ENCODE measurements at places on chromosomes 4 and X. TPM values are rescaled to one million over a fixed set of nuclear protein-coding genes. Genes with fewer than 3 reads are reported as not detected.

- no peaks in the 10 kb centered on the region for H3K36me3 ChIP-seq
- H3K4me1 ChIP-seq: no peaks in the 10 kb centered on the region
- H3K27ac ChIP-seq: no peak overlapping the region
Measured at GRCh38 chrX:77597090-77597489, 149.9 kb downstream of the FGF16 start.

GRCh38 chrX:153766098-153766817 is 2.2 kb downstream of the PLXNB3 start:
- peak; percentile 49 for DNase-seq
- H3K27me3 ChIP-seq: no peaks in the 10 kb centered on the region
- H3K4me3 ChIP-seq: no peak overlapping the region
- H3K36me3 ChIP-seq: no peaks in the 10 kb centered on the region
- H3K27ac ChIP-seq: no peak overlapping the region
- no peaks in the 10 kb centered on the region for H3K4me1 ChIP-seq

DNA sequence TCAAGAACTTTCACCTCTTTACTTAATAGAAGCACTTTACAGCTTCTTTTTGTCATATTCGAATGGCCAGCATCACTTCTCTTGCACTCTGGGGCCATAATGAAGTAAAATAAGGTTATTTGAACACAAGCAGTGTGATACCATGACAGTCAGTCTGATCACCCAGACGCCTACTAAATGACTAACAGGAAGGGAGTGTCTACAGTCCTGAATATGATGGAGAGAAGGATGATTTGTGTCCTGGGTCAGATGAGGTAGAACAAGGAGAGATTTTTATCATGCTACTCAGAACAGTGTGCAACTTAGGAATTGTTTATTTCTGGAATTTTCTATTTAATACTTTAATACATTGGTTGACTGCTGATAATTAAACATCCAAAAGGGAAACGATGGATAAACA is 284.2 kb upstream of the F9 start:
- H3K27ac ChIP-seq: no peak overlapping the region
- H3K36me3 ChIP-seq: no peaks in the 10 kb centered on the region
- DNase-seq: no peak
- H3K27me3 ChIP-seq: no peaks in the 10 kb centered on the region
- no peaks in the 10 kb centered on the region for H3K4me1 ChIP-seq

DNA sequence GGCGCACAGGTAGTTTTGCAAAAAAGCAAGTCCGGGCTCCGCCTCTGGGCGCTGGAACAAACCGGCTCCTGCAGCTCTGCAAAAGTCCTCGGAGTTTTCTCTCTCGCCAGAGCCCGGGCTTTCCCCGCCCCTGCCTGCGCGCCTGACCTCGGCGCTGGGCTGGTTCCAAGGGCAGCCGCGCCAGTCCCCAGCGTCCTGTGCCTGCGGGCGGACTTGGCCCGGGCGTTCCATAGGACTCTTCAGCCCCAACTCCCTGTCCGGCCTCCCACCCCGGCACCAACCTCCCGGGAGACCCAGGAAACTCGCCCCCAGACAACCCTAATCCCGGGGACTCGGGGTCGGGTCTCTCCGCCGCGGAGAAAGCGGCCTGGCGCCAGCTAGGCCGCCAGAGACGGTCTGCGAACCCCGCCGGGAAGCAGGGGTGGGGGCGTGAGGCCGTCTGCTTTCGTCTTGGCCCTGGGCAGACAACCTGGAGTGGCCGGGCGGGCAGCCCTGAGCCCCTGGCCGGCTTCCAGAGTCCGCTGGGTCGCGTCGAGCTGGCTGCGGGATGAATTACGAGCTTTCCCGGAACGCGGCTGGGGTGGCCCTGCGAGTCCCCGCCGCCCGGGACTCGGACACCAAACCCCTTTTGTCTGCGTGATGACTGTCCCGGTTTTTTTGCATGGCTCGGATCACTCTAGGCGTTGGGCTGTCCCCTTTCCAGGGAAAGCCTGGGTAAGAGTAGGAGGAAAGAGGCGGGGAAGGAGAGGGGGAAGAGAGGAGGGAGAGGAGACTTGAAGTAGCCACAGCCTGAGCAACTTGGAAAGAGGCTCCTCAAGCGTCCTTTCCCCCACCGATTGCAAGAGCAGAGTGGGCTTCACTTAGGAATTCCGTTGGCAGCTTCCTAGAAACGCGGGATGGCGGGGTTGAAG is 916 bp downstream of the MXRA5 start:
- H3K27ac ChIP-seq: peak overlapping the region; percentile 23
- peaks cover 3% of the 10 kb centered on the region for H3K27me3 ChIP-seq
- peak overlapping the region; percentile 52 for H3K4me3 ChIP-seq
- H3K4me1 ChIP-seq: no peaks in the 10 kb centered on the region

DNA sequence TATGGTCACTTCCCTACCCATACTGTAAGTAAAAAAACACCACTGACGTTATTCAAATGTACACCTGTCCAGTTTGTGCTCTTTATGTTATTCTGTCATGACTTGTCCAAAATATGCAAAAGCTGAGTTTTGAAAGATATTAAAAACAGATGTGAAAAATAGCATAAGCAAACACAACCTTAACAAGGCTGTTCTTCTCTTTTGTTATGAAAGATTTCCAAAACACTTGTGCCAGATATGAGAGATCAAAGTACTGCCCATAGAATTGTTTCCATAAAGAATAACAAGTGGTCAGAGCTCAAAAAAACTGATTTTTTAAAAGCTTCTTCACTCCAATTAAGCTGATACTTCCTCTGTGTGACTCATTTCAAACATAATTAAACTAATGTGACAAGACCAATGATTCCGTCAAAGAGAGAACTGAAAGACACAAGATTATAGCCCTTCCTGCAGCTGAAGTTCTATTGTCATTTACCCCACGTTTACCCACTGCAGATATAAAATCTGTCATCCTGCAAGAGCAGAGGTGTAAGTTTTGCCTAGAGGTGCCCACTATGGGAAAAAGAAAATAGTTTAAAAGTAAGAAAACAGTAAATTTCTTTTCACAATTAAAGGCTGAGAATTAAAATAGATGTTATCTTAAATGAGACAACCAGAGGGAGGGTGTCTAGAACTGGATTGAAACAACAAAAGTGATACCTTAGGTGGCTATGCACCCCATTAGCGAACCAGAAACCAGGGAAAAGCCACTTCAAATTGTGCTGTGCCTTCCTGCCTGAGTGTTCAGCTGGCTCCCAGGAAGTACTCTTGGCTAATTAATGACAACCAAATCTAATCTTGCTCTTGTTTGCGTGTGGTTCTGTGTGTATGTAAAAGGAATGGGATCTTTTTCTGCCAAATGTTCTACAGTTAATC is 30.1 kb downstream of the RASSF6 start:
- no peaks in the 10 kb centered on the region for H3K36me3 ChIP-seq
- no peaks in the 10 kb centered on the region for H3K4me1 ChIP-seq
- no peak overlapping the region for H3K27ac ChIP-seq
- no peak overlapping the region for H3K4me3 ChIP-seq
- no peaks in the 10 kb centered on the region for H3K27me3 ChIP-seq
- DNase-seq: no peak

- no peak within 1 kb of the TSS for H3K27ac ChIP-seq
- H3K4me1 ChIP-seq: no peaks in the 10 kb centered on the region
- peaks cover 44% of the 10 kb centered on the region for H3K27me3 ChIP-seq
Measured at GRCh38 chrX:52867610-52868348, at the start of gene XAGE3. TSS of gene XAGE3 (minus strand) at chrX:52868083. CDS start at chrX:52867133, 950 bp downstream.

GRCh38 chr4:125781651-125782050 is 466.9 kb downstream of the FAT4 start:
- H3K4me1 ChIP-seq: no peaks in the 10 kb centered on the region
- DNase-seq: no peak
- no peaks in the 10 kb centered on the region for H3K36me3 ChIP-seq
- H3K4me3 ChIP-seq: no peak overlapping the region
- no peak overlapping the region for H3K27ac ChIP-seq

DNA sequence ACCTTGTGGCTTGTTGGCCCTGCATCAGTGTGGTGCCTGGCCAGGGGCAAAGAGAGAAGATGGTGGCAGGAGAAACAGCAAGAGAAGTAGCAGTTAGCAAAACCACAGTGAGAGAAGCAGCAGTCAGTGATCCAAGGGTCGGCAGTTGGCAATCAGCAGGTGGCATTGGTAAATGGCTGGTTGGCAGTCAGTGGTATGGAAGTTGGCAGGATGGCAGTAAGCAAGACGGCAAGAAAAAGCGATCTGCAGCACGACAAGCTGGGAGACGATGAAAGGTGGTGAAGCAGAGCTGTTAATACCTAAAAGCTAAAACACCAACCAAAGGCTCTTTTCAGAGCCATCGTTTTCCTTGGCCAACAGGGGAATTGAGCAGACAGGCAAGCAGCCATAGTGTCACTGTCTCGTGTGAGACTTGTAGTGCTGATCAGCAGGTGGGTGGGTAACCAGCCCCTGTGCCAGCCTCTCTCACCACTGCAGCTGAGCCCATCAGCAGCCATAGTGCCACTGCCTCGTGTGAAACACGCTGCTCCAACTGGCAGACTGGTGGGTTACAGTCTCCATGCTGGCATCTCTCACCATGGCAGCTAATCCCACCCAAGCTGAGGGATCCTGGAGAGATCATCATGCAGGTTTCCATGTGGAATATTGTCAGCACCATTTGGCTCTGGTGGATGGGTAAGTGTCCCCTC is 2078.4 kb downstream of the PCDH7 start:
- DNase-seq: no peak
- no peak overlapping the region for H3K4me3 ChIP-seq
- H3K4me1 ChIP-seq: no peaks in the 10 kb centered on the region
- H3K36me3 ChIP-seq: no peaks in the 10 kb centered on the region
- H3K27ac ChIP-seq: no peak overlapping the region
- H3K27me3 ChIP-seq: no peaks in the 10 kb centered on the region

- no peak overlapping the region for H3K4me3 ChIP-seq
- no peaks in the 10 kb centered on the region for H3K36me3 ChIP-seq
- H3K27ac ChIP-seq: no peak overlapping the region
Measured at GRCh38 chrX:9953396-9953795, 13.8 kb upstream of the CLDN34 start.

- DNase-seq: no peak
- no peak overlapping the region for H3K27ac ChIP-seq
- no peaks in the 10 kb centered on the region for H3K4me1 ChIP-seq
- H3K27me3 ChIP-seq: no peaks in the 10 kb centered on the region
- H3K4me3 ChIP-seq: no peak overlapping the region
Measured at GRCh38 chr4:110915301-110915700, 292.4 kb upstream of the PITX2 start.

GRCh38 chr4:152937336-152938236 is 1.5 kb downstream of the FHDC1 start:
- H3K36me3 ChIP-seq: no peaks in the 10 kb centered on the region
- H3K4me1 ChIP-seq: peaks cover 9% of the 10 kb centered on the region
- H3K4me3 ChIP-seq: peak overlapping the region; percentile 78
- DNase-seq: peak; percentile 76
- H3K27ac ChIP-seq: no peak overlapping the region

- H3K4me3 ChIP-seq: no peak overlapping the region
- DNase-seq: no peak
- no peaks in the 10 kb centered on the region for H3K4me1 ChIP-seq
- no peaks in the 10 kb centered on the region for H3K36me3 ChIP-seq
Measured at GRCh38 chrX:77276742-77277141, 170.4 kb upstream of the FGF16 start.

GRCh38 chrX:119391279-119391678 is 7.9 kb upstream of the SLC25A43 start:
- H3K4me3 ChIP-seq: no peak overlapping the region
- no peak for DNase-seq
- no peaks in the 10 kb centered on the region for H3K27me3 ChIP-seq
- no peak overlapping the region for H3K27ac ChIP-seq
- H3K4me1 ChIP-seq: no peaks in the 10 kb centered on the region

- H3K27ac ChIP-seq: no peak overlapping the region
- H3K27me3 ChIP-seq: no peaks in the 10 kb centered on the region
- no peak for DNase-seq
- H3K4me1 ChIP-seq: no peaks in the 10 kb centered on the region
Measured at GRCh38 chr4:71570492-71570891, 213.4 kb downstream of the GC start.

GRCh38 chr4:66266035-66266434 is 595.7 kb upstream of the EPHA5 start:
- H3K36me3 ChIP-seq: no peaks in the 10 kb centered on the region
- H3K4me3 ChIP-seq: no peak overlapping the region
- H3K27me3 ChIP-seq: no peaks in the 10 kb centered on the region
- H3K27ac ChIP-seq: no peak overlapping the region

- no peaks in the 10 kb centered on the region for H3K36me3 ChIP-seq
- H3K27ac ChIP-seq: no peak overlapping the region
- no peaks in the 10 kb centered on the region for H3K4me1 ChIP-seq
- no peak for DNase-seq
- no peaks in the 10 kb centered on the region for H3K27me3 ChIP-seq
- H3K4me3 ChIP-seq: no peak overlapping the region
Measured at GRCh38 chr4:166594326-166594946, 639.9 kb downstream of the SPOCK3 start.

GRCh38 chr4:150051111-150051510 is 27.1 kb upstream of the DCLK2 start:
- H3K27me3 ChIP-seq: peaks cover 5% of the 10 kb centered on the region
- no peaks in the 10 kb centered on the region for H3K4me1 ChIP-seq

DNA sequence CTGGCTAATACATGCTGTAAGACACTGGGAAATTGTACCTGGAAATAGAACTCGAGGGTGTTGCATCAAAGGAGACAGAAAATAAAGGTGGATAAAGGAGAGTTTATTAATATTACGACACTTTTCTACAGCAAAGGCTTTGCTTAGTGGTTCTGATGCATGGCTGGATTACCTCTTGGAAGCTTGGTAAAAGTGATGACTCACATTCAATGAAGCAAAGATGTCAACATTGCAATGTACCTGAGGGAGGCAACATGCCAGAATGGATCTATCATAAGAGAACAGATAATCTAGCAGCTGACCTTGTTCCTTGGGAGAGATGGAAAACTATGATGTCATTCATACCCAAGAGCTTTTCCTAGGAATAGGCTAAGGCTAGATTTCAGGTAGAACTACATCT is 735.1 kb upstream of the DIAPH2 start:
- no peak for DNase-seq
- no peaks in the 10 kb centered on the region for H3K27me3 ChIP-seq
- no peaks in the 10 kb centered on the region for H3K36me3 ChIP-seq
- no peaks in the 10 kb centered on the region for H3K4me1 ChIP-seq
- H3K4me3 ChIP-seq: no peak overlapping the region

GRCh38 chrX:54043541-54044125 is 640 bp downstream of the PHF8 start:
- no peaks in the 10 kb centered on the region for H3K4me1 ChIP-seq
- peaks cover 33% of the 10 kb centered on the region for H3K36me3 ChIP-seq
- peak; percentile 24 for DNase-seq
- no peaks in the 10 kb centered on the region for H3K27me3 ChIP-seq

The IL21 gene
- not detected for total RNA-seq

The YIPF6 gene
- 43.3 TPM for total RNA-seq

The CDS1 gene
- 0.04 TPM for total RNA-seq

The TRIM75 gene
- total RNA-seq: not detected

The MAGEA9B gene
- not detected for total RNA-seq

The POU4F2 gene
- not detected for total RNA-seq

The ADD1 gene
- total RNA-seq: 214 TPM

The RNF150 gene
- 3.5 TPM for total RNA-seq

The CDX4 gene
- not detected for total RNA-seq

Measured in psoas muscle (tissue), 8 donors.